Activated CD4-positive, alpha-beta T cell treated with anti-CD3 and anti-CD28 coated beads for 1 hour (primary cell): ENCODE measurements at places on chromosomes 5 and 9.

DNA sequence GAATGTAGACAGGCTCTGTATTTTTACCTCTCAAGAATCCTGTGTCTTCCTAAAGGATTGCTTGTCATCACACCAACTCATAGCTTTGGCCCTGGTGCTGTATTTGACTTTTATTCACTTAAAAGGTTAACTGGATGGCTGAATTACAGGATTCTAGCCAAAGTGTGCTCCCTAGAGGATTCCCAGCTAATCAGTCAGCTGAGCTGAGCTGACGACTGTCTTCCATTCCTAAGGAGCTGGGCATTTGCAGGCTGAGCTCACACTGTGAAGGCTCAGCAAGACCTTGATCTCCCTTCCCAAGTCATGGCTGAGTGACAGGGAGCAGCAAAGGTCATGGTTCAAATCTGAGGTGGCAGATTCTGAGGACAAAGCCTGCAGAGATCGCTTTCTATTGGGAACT, 59.0 kb upstream of the PALM2AKAP2 start:
- no peak for DNase-seq

DNA sequence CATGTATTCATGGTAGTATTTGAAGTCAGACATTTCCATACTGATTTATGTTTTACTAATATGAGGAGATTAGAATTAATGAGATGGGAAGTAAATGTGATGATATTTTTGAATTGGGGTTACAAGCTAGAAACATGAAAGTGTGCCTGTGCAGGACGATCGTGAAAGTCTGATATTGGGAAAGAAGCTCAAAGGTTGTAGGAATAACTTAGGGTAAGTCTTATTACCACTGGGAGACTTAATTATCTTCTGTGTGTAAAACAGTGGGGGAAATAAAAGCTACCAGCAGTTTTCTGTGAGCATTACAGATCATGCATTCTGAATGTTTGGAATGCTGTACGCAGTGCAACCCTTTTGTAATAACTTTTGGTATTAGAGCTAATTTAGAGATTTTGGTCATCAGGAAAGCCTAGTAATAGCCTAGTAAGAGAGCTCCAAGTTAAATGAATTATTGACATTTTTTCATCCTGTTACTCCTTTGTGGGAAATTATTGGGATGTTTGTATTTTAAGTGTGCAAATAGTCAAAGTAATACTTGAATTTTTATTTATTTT, 153.9 kb downstream of the PCSK5 start:
- DNase-seq = no peak

DNA sequence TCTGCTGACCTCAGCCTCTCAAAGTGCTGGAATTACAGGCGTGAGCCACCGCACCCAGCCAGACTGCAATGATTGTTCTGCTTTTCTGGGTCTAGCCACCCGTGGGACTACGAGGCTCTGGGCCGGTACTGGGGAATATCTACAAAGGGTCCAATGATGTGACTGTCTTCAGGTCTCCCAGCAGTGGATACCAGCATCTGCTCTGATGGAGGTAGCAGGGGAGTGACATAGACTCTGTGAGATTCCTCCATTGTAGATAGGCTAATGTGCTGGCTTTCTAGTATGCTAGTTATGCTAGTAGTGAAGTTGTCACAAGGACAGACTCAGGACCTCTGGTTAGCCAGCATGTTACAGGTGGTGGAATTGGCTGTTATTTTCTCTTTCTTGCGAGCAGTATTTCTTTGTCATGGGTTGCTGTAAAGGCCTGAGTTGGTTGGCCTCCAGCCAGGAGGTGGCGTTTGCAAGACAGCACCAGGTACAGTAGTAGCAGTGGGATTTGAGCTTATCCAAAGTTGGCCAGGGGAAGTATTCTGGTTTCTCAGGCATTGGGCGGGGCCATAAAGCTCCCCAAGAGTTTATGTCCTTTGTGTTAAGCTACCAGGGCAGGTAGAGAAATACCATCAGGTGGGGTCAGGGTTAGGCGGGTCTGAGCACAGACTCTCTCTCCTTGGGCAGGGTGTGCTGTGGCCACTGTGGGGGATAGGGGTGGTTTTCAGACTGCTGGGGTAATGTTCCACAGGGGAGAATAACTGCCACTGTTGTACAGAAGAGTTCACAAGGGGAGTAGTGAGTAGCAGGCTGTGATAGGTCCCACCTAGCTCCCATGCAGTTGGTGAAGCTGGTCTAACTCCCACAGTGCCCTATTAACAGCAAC, 105.2 kb downstream of the SGCD start:
- DNase-seq = no peak

- no peak for DNase-seq
These were observed 74.5 kb upstream of the PALM2AKAP2 start for GRCh38 chr9:109705515-109705914.

- DNase-seq = no peak
These were observed 161.1 kb upstream of the TBCA start for GRCh38 chr5:77937015-77937908.

DNA sequence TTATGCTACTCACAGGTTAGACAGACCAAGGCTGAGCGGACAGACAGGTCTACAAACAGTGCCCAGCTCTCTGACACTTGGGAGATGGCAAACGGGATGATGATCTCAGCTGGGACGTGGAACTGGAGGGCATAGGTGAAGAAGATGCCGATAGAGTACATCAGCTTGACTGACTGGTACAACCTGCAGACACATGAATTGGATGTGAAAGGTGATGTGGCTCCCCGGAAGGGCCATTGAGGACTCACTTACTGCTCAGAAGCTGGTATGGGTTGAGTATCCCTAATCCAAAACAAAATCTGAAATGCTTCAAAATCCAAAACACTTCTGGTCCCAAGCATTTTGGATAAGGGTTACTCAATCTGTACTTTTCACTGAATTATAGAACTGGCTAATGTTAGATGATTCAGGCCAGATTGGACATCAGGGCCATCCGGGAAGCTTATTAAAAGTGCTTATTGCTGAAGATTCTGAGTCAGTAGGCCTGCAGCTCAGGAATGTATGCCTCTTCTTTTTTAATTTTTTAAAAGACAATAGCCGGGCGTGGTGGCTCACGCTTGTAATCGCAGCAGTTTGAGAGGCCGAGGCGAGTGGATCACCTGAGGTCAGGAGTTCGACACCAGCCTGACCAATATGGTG, 22.4 kb downstream of the SLC36A3 start:
- DNase-seq = no peak

GRCh38 chr9:112787978-112788377, 37.4 kb downstream of the SNX30 start:
- no peak for DNase-seq

DNA sequence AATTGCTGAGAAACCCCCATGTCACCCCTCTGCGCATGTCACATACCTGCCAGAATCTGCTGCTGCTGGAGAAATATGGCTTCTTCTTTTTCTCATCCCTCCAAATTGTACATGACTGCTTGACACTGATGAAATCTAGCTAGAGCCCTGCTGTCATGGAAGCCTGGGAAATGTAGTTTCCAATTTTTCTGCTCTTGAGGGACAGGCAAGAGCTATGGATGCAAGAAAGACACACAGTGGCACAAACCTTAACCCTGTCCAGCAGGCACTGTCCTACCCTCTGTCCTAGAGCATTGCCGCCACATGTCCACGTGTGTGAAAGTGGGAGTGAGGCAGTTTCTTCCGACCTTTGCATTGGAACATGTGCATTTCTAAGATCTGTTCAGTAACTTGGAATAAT, 255.5 kb upstream of the SEMA6A start:
- no peak for DNase-seq

DNA sequence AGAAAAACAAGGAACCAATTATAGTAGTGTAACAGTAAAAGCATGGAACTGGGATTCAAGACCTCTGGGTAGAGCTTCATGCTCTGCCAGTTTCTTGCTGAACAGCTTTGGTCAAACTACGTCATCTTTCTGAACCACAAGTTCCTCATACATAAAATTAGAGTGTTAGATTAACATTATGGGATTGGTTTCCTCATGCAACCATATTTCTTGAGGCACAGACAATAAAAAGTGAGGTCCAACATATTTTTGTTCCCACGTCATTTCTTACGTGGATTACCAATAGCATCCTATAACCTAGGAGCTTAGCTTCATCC, 354.8 kb downstream of the TMEM232 start:
- DNase-seq = no peak
